Melanocyte of skin (primary cell): ENCODE measurements at places on chromosomes 12 and 14. TPM values are rescaled to one million over a fixed set of nuclear protein-coding genes. Genes with fewer than 3 reads are reported as not detected.

IFT43 gene
- total RNA-seq: 12.7 and 15.6 TPM in 2 replicates

KCNH5 gene
- not detected in 2 replicates for total RNA-seq

SERPINA12 gene
- total RNA-seq: not detected in 2 replicates

MIP gene
- total RNA-seq: not detected in 2 replicates
